ENCODE measurements at places on chromosomes 12 and 14.

- no peak for DNase-seq
Measured at GRCh38 chr14:90567191-90567590, 170.4 kb downstream of the CALM1 start.

GRCh38 chr12:100987552-100988521, 193.3 kb downstream of the ANO4 start:
- no peak for DNase-seq

GRCh38 chr12:3882896-3883564, 9.8 kb upstream of the PARP11 start:
- DNase-seq, result no peak

- DNase-seq, result no peak
Measured at GRCh38 chr12:65323070-65323469, 44.6 kb downstream of the MSRB3 start.

DNA sequence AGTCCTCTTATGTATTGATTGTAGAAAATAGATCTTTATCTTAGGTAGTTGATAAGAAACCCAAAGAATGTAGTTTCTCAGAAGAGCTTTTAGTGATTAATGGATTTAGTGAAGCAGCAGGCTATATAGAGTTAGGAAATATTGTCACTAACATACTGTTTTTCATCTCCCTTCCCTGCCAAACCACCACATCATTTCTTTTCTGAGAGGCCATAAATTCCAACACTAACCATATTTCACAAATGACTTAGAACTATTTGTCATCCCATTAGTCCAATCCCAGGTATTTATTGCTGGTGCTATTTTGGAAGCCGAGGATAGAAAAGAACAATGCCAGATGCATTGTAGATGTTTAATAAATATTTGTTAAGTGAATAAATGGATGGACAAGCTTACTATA, 185.7 kb downstream of the KICS2 start:
- no peak for DNase-seq

DNA sequence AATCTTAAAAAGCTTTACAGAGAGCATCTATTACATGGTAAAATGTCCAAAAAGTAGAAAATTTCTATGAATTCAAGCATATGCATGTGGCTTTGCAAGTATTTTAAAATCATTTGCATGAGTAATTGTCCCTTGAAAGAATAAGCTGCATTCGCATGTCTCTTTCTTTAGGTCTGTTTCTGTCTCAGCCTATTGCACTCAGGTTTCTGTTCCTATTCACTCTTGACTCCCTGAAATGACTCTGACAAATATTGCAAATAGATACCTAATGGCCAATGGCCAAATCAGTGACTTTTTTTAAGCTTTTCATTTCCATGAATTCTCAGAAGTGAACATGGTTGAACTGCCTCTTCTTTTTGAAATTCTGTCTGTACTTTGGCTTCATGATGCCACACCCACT, 6.4 kb upstream of the TTC8 start:
- no peak for DNase-seq

DNA sequence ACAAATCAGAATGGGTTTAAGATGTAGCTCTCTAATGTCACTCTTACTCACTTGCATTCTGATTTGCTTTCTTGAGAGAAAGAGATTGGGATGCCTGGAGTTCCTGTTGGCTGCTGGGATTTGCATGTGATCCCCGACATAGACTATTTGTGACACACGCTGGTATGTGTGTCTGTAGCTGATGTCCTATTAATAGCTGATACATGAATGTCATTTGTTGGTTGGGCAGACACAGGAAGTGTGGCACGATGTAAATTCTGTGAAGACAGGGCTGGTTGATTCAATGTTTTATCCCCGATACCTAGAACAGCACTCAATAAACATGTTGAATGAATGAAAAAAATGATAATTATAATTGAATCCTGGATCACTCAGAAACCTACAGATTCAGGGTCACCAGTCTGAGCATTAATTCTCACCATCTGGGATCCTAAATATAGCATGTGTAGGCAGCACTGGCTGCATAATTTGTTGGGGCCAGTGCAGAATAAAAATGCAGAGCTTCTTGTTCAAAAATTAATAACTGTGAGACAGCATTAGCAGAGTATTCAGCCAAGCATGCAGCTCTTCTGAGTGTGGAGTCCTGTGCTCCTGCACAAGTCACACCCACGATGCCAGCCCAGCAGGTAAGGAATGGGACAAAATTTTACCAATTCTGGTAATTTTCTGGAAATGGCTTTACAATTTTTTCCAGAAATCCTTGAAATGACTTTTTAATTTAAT, 35.5 kb upstream of the SOCS2 start:
- no peak for DNase-seq

DNA sequence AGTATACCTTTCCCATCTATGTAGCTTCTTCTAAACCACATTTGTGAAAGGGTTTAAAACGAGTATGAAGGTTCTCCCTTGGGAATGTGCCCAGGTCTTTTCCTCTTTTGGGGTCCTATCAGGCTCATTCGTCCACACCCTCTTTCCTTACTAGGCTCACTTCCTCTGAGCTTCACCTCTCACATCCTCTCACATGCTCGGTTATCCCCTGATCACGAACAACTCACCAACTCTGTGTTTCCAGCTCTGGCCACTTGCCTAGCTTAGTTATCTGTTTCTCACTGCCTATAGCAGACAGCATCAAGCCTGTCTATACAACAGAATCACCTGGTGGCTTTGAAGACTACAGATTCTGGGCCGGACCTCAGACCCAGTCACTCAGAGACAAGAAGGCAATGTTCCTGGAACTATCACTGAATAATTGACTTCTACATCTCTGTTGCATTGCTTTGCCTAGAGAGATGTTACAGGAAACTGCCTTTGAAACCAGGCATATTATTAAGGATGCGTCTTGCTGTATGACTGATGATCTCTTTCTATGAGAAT, 158.2 kb downstream of the FOXN3 start:
- DNase-seq, result no peak

GRCh38 chr14:89469210-89470198, 52.5 kb upstream of the FOXN3 start:
- no peak for DNase-seq

GRCh38 chr14:94355191-94355794, 32.2 kb upstream of the SERPINA6 start:
- no peak for DNase-seq

- no peak for DNase-seq
Measured at GRCh38 chr14:35123388-35123703, 994 bp downstream of the PRORP start.

DNA sequence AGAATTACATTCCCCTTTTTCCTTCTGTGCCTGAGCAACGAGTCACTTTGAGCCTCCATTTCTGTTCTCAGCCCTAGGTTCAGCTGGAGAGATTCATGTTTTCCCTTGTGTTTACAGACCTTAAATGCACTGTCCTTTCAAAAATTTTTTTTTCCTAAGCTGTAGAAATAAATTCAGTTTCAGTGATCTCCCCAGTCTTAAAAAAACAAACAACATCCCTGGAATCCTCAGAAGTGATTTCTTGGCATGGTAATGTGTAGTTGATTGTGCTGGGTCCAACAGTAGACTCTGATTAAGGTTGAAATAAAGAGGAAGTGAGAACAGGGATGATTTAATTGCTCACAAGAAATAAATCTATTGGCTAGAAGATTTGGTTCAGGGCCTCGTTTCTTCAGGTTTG, 89.3 kb downstream of the NTN4 start:
- no peak for DNase-seq

DNA sequence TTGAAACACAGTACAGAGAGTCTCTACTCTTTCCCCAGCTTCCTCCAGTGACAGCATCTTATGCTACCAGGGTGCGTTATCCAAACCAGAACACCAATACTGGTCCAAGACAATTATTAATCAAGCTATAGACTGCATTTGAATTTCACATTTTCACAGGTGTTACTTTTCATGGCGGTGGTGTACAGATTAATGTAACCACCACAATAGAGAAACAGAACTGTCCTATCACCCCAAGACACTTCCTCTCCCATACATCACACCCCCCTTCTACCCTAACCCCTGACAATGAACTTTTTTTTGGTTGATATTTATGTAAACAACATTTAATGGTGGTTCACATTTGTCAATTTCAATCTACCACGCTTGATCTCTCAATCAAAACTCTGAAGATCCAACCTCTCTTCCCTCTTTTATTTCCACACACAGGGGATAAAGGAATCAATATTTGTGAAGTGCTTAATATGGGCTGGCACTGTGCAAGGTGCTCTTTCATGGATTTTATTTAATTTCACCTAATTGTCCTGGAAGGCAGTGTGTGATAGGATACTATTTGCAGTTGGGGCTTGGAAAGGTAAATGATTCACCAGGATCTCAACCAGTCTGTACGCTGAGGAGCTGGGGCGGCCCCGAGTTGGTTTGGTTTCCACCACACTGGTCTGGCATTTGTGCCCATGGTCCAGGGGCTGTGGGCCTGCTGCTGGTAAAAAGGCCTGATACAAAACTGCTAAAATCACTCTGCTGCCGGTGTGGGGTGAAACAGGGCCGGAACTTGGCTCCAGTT, 54.6 kb upstream of the DICER1 start:
- no peak for DNase-seq

GRCh38 chr12:52713960-52714886, 10.9 kb upstream of the KRT77 start:
- no peak for DNase-seq

- no peak for DNase-seq
Measured at GRCh38 chr12:14923944-14924343, 14.4 kb downstream of the ERP27 start.

DNA sequence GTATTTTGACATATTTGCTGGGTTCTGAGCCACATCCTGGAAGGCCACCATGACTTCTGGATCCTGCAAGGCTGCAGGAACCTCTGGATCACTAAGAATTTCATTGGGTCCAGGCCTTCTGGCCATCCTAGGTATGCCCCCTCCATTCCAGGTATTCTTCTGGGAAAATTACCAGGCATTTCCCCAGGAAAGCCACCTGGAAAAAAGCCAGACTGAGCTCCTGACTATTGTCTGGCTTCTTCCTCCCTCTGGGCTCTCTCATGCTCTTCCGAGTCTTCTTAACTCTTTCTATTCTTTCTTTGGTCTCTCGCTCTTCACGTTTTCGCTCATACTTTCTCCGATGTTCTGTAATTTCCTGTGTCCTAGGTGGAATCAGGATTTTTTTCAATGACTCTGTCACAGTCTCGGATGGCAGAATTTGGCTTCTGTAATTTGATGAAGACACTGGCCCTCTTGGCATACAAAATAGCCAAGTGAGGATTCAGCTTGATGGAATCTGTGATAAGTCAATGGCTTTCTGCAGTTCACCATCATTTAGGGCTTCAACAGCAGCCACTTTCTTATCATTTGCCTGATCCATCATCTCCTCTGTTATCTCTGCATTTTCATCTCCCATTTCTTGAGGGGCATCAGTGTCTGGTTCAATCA, 42.6 kb downstream of the ATP23 start:
- no peak for DNase-seq

- DNase-seq, result no peak
Measured at GRCh38 chr12:112988224-112988623, 9.9 kb downstream of the OAS2 start.

- no peak for DNase-seq
Measured at GRCh38 chr14:74257941-74258763, 18.9 kb downstream of the VSX2 start.

GRCh38 chr14:31320922-31321766, 99.2 kb downstream of the HEATR5A start:
- DNase-seq, result no peak

Measured in stimulated activated naive CD4-positive, alpha-beta T cell treated with Interleukin-2 at 50 U/mL for 16 hours (primary cell).